Breast epithelium (tissue), 4 donors: ENCODE measurements at places on chromosomes 1 and 21. TPM values are rescaled to one million over a fixed set of nuclear protein-coding genes. Genes with fewer than 3 reads are reported as not detected.

DNA sequence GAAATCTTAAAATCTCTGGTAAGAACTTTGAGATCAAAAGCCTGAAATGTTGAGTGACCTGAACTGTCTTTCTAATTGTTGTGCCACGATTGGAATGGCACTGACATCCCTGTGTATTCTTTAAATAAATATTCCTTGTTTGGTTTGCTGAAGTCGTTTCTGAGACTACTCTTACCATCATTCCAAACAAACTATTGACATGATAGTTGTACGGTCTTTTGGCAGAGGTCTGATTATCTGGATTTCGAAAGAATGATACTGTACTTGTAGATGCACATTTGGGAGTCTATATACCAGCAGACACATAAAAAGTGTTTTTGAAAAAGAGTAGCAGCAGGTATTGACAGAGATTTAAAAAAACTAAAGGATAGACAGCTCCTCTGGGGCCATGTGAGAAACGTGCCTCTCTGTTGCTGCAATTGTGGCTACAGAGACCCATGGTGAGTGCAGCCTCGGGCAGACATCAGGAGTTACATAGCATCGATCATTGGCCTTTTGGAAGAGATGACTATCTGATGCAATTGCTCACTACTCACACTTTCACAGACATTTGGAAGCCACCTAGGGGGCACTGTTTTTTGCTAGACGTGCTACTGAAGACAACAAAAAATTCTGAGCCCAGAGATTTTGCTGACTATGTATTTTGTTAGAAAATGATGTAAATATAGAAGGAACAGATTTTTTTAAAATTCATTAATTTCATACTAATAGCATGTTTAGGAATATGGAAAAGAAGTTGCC lies 464.5 kb downstream of the KCNT2 start:
- H3K4me3 ChIP-seq = no peak overlapping the region
- no peak for DNase-seq
- no peak overlapping the region for H3K27ac ChIP-seq
- no peaks in the 10 kb centered on the region for H3K4me1 ChIP-seq

OR2L2 gene
- not detected for total RNA-seq

CIART gene
- total RNA-seq = 7.4 TPM

TEX38 gene
- not detected for total RNA-seq
